ENCODE measurements at places on chromosomes 12 and 14. TPM values are rescaled to one million over a fixed set of nuclear protein-coding genes. Genes with fewer than 3 reads are reported as not detected.
A peak's percentile ranks its signal among the peaks of the same experiment; 100 is the strongest.

The GARIN6 gene
- not detected for total RNA-seq

DNA sequence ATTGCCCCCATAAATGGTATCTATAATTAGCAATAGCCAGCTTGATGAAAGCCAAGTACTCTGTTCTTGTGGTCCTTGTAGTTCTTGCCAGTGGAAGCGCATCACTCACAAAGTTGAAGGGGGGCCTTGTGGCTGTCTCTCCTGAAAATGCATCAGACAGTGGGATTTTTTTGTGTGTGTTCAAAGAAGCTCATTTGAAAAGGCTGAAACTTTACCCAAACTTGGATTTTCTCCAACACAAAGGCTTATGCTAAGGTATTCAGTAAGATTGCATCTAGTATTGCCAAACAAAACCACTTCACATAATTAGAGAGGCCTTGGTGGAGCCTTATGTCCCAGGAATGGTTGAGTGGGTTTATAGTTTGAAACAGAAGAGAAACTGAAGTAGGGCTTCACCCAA, 216.7 kb upstream of the TMTC1 start:
- DNase-seq = no peak

DNA sequence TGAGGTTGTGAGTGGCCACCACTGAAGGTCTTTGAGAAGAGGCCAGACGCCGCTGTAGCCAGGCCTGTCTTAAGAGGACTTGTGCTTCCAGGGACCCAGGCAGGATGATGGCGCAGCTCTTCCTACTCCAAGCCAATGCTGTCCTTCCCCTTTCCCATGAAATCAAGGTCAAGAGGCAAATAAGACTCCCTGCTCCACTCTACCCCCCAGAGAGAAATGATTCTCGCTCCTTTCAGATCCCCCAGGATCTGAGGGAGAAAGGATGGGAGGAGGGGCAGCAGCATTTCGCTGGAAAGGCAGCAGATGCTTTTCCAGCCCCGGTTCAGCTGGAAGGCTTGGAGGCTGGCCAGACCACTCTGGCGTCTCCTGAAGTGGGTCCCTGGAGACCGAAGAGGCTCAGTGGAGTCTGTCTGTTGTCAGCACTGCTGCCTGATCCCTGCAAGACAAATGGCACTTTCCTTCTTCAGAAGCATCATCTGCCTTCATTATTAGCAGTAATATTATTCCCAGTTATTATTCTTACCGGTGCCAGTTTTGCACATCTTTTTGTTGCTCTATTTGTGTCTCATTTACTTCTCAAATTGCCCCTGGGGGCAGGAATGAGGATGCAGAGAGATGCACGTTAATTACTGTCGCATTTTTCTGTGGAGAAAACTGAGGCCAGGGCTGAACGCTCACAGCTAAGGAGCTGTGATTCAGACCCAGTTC, 51.4 kb downstream of the C14orf132 start:
- DNase-seq = no peak

DNA sequence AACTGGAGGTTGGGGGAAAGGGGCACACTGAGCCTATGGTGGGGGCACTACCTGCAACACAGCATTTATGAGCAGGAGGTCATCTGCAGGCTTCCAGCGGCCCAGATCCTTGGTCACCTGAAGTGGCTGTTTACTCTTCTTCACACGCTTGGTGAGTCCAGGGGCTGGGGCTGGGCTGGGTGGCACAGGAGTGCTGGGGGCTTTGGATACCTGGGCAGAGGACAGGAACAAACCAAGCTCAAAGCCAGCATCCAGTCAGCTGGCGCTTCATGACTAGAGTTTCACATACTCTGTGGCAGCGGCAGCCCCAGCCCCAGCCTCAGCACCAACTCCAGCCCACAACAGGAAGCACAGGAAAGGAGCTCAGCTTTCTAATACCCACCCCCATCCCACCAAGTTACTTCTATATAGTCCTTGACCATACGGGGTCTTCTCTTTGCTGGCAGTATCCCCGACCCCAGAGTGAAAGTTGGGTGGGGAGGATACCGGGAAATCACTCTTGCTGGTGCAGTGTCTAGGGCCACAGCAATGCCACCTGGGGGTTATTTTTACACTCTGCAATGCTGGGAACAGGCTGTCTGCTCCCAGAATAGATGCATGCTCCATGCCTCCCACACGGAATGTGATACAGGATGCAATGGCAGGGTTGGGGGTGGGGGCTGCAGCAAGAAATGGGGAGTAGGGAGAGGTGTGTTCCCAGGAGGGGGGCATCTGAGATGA, 3.1 kb downstream of the MCRS1 start:
- DNase-seq = no peak

DNA sequence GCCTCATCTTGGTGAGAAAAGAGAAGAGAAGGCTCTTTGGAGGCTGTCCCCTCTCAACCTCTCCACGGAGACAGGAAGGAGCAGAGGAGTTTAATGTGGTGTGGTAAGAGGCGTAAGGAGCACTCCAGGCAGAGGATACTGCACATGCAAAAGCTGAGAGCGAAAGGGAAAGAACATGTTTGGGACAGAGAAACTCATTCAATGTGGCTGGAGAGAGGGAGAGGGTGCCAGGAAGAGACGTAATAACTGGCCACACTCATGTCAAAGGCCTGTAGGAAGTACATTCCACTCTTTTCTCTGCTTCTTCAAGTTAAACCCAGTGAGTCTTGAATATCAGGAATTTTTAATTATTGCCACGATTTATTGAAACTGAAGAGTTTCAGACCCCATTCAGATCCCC, 12.0 kb downstream of the VDR start:
- peak; percentile 67 for DNase-seq

DNA sequence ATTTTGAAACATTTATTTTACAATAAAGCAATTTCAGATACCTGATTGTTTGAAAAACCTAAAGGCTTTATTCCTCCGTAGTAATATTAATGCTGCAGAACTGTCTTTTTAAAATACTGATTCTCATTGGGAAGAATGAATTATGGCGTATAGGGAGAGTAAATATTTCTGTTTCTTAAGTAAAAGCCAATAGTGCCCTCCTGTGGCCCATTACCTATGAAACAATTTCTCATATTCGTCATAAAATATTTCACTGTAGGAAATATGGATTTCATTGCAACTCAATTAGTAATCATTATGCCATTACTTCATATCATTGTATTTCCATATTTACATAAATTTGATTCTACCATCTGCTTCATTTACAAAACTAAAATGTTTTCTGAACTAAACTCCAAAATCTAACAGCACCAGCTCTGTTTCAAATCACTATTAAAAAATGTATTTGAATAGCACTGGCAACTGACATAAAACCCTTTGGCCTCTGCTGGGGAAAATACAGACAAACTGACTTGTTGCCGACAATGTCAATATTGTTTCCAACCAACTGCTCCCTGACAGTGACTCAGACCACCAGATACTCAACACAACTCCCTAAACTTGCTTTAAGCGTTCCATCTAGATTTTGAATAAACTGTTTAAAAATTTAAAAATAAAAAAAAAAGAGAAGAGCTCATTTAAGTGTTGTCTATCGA, 290.3 kb downstream of the NAV3 start:
- no peak for DNase-seq

DNA sequence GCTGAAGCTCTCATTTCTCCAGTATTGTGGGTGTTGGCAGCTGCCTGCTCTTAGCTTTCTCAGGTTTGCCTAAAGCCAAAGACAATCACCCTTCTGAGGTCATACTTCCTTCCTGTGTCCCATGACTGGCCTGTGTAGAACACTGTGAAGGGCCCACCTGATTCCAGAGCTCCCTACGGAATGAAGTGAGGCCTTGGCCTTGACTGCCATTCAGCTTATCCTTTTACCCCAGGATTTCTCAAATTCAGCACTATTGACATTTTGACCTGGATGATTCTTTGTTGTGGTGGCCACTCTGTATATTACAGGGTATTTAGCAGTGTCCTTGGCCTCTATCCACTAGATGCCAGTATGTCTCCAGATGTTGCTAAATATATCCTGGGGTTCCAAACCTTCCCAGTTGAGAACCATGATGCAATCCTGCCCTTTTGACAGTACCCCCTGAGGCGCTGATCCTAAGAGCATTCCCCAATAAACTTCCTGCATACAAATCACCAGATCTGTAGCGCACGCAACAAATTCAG, 112.3 kb upstream of the KRR1 start:
- DNase-seq = no peak

DNA sequence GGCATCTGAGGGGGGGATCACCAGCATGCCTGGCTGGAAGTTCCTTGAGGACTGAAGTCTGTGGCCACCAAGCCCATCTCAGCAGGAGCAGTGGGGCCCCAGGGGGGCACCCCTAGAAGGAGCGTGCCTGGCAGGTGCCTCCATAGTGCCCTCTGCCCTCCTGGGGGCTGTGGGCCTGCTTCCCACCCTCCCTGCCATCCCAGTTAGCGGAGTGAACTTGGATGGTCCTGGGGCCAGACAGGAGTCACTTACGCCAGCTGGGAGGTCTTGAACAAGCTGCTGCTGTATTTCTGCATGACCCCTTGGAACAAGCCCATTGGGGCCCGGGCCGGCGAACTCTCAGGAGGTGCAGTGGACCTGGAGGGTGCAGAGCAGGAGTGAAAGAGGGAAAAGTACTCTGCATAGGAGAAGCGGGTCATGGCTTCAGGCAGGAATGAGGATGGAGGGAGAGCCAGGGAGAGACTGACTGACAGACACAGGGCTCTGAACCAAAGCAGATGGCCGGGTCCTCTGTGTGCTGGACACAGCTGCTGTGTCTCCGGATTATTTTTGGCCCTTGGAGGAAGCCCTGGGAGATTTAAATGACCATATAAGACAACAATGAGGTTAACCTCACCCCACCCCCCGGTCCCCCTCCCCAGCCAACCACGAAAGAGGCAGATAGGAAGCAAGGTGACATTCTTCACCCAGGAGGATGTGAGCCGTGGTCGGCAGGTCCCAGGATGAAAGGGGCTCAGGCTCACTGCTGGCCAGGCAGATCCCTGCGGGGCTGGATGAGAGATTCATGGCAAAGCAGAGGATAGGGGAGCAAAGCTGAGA, 19.6 kb downstream of the ASB2 start:
- no peak for DNase-seq

DNA sequence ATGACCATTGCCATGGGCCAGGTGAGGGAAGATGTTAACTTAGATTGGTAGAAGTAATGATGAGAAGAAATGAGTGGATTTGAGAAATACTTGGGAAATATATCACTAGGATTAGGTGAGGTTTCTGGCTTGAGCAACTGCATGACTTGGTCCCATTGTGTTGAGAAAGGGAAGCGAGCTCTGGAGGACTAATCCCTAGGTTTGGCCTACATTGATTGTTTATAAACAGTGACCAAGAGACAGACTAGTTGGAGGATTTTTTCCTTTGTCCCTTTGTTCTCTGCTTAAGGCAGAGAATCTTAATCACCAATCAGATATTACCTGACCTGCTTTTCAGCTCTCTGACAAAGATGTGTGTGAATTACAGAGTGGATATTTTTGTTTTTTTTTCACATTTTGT, 100.5 kb downstream of the AEBP2 start:
- DNase-seq = no peak

DNA sequence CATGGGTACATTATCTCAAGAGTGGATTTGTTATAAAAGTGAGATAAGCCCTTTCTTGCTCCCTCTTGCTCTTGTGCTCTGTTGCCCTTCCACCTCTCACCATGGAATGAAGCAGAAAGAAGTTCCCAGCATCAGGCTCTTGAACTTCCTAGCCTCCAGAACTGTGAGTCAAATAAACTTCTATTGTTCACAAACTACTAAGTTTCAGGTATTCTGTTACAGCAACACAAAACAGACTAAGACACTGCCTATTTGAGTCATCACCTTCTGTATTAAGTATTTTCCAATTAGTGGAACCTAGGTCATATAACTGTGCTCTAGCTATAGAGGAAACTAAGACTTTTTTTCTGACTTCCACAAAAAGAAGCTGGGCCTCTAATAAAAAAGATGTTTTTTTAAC, 201.2 kb upstream of the FOXG1 start:
- DNase-seq = no peak

GRCh38 chr14:36843410-36843809, 181.8 kb downstream of the PAX9 start:
- DNase-seq = no peak

The PDE6H gene
- not detected for total RNA-seq

Data from lower leg skin (tissue), 4 donors.